NCI-H526 (cell line): ENCODE measurements at places on chromosomes 7 and 10.

DNA sequence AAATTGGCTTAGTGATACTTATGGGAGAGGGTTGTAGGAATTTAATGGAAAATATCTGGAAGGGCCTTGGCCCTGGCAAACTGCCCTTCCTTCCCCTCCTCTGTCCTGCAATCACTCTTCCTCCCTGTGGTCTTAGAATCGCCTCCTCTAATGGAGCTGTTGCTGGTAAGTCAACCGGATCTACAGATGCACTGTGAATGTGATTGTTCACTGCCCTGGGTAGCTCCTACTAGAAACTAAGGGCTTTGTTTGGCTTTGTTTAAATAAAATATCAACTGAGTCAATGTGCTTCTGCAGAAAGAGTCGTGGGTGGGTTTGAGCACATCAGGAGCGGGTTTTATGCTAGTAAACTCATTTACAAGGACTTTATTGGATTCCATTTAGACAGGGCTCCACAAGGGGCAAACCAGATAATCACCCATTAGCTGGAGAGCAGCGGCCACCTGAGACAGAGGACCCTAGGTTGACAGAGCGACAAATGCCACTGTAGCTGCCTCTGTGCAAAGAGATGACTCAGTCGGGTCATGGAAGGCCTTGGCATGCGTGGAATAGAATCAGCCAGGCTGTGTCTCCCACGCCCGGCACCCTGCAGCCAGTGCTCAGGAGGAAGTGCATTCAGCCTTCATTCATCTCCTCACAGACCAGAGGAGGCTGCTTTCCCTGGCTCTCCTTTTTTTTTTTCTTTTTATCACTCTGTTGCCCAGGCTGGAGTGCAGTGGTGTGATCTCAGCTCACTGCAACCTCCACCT is 97.9 kb downstream of the GAD2 start:
- DNase-seq, result no peak

DNA sequence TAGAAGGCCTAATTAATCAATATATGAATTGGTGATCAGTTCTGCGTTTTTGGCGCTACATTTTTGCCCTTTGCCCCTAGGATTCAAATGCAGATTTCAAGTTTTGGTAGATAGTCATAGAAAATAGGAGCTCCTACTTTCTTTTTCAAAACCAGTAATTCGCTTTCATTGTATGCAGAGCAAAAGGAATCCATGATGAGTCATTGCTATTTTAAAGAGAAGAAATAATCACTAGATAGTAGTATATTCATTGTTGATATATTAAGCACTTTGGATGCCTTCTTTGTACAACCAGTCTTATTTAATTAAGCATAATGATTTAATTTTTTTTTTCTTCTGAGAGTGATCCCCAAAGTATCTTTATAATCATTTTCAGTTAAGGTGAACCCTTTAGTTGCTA is 50.3 kb downstream of the CSTF2T start:
- no peak for DNase-seq

DNA sequence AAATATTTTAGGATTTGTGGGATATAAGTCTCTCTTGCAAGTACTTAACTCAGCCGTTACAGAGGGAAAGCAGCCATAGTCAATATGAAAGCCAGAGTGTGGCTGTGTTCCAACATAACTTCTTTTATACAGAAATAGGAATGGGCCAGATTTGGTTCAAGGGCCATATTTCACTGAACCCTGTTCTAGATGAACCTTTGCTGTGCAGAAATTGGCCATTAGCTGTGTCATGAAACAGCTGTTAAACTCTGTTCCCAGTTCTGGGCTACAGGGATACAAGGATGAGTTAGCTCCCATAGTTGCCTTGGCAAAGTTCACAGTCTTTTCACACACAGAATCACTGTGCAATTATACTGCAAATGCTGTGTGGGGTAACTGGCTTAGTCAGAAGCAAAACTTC is 213.9 kb upstream of the LRRN3 start:
- DNase-seq, result no peak

DNA sequence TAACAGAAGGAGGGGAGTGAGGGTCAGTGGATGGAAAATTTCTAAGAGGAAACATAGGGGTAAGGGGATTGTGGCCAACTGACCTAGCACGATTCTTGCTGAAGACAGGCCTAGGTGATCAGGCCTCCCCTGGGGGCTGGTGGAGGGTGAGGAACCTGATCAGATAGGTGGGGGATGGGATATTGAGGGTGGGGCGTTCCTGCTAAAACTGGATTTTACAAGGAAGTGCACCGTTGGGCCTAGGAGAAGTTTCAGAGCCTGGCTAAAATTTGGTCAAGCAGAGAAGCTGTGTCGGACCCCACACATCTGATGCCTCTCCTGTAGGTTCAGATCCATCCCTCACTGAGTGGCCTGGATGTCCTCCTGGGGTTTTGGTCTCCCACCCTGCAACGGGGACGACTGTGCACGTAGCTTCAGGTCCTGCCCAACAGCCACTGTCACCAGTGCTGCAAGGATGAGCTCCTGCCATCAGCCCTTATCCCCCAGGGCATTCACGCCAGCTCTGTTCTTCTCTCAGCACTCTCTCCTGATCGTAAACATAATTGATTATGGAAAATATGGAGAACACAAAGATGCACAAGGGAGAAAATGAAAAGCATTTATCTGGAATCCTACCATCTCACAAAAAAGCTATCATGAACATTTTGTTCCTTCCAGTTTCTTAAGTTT is 89.9 kb downstream of the ADCY1 start:
- no peak for DNase-seq

GRCh38 chr7:26919906-26920493 is 55.6 kb upstream of the SKAP2 start:
- DNase-seq, result peak; percentile 94

DNA sequence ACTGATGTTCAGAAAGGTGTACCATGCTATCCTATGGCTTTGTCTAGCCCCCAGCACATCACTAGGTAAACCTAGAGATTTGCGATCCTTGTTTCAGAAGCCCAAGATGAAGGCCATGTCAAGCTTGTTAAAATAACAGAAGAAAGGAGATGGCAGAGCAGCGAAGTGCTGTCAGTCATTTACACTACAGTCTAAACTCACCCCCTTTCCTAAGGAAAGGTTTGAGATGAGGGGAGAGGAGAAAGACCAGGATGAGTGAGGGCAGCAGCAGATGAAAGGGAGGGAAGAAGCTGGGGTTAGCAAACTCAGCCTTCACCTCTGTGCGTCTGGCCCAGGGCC is 74.8 kb downstream of the PROSER2 start:
- DNase-seq, result no peak

- no peak for DNase-seq
Measured at GRCh38 chr10:62831346-62831745, 15.2 kb upstream of the EGR2 start.

DNA sequence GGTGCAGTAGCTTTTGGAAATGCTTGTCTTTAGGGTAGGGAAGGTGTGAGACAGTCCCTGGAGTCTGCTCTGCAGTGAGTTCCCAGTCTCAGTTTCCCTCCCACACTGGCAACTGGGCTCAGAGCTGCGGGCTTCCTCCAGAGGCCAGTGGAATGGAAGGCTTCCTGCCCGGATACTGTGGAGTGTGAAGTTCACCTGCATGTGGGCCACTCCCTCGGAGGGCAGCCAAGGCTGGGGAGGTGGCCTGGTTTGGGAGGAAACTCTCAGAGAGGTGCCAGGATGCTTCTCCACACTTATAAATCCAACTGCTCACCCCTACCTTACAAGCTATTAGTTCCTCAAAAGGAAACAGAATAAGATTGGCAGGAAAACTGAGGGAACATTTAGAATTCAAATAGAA is 18.1 kb upstream of the UBE2H start:
- no peak for DNase-seq

GRCh38 chr7:54260941-54261371 is 281.2 kb upstream of the VSTM2A start:
- DNase-seq, result no peak

- DNase-seq, result no peak
Measured at GRCh38 chr7:24115661-24116060, 168.3 kb upstream of the NPY start.

GRCh38 chr10:21849607-21850006 is 153.9 kb downstream of the DNAJC1 start:
- no peak for DNase-seq

- no peak for DNase-seq
Measured at GRCh38 chr7:45203936-45204445, 46.4 kb downstream of the RAMP3 start.

- DNase-seq, result no peak
Measured at GRCh38 chr7:100584054-100584682, 1.8 kb downstream of the LRCH4 start.

- peak; percentile 42 for DNase-seq
Measured at GRCh38 chr10:127243490-127244272, 47.3 kb upstream of the INSYN2A start.

- DNase-seq, result no peak
Measured at GRCh38 chr10:69005704-69006485, 17.3 kb downstream of the KIFBP start.

GRCh38 chr10:79995979-79996634 is 47.2 kb upstream of the SFTPD start:
- no peak for DNase-seq

GRCh38 chr10:108411894-108412293 is 1247.4 kb upstream of the SORCS1 start:
- DNase-seq, result no peak

DNA sequence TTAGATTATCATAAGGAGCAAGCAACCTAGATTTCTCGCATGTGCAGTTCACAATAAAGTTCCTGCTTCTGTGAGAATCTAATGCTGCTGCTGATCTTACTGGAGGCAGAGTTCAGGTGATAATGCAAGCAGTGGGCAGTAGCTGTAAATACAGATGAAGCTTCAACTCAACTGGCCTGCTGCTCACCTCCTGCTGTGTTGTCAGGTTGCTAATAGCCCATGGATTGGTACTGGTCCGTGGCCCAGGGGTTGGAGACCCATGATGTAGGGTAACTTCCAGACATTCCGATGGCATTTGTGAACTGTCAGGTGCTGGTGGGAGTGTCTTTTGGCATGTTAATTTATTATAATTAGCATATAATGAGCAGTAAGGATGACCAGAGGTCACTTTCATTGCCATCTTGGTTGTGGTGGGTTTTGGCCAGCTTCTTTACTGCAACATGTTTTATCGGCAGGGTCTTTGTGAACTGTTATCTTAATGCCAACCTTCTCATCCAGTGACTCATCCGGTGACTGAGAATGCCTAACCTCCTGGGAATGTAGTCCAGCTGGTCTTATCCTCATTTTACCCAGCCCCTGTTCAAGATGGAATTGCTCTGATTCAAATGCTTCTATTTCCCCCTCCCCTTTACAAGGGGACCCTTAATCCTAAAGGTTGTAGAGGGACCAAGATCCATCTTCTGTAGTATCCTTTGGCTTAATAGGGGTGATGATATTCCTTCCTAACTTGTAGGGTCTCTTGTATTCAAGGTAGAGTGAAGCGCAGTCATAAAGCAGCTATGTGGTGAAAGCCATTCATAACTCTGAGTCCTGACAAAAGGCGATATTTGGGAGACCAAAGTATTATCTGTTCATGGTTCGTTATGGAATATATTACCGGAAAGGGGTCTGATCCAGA is 165.8 kb downstream of the CCSER2 start:
- DNase-seq, result no peak

DNA sequence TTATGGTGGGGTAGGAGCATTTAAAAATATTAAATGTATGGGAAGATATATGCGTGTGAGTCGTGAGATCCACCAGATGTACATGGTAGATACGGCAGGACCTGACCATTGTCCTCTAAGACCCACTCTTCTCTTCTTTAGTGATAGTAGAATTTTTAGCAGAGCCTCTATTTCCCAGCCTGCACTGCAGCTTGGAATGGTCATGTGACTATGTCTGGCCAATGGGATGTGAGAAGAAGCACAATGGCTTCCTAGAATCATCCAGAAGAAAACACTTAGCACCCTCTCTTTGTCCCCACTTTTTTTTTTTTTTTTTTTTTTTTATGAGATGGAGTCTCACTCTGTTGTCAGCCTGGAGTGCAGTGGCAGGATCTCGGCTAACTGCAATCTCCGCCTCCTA is 86.6 kb upstream of the CYTH3 start:
- no peak for DNase-seq

- no peak for DNase-seq
Measured at GRCh38 chr10:69287181-69287580, 8.9 kb downstream of the HK1 start.

DNA sequence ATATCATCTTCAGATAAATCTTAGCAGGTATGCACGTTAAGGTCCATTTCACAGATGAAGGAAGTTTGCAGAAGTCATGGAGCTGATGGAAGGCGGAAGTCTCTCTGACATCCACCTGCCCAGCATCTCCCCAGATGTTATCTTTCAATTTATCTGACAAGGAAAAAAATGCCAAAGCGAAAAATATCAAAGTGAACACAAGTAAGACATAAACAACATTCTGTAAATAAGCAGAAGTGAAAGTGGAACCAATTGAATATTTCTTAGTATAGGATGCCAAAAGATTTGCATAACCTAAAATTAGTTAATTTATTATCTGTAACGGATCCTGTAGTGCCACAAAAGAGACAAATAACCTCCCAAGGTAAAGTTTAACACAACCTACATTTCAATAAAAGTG is 73.6 kb upstream of the NEBL start:
- DNase-seq, result no peak

DNA sequence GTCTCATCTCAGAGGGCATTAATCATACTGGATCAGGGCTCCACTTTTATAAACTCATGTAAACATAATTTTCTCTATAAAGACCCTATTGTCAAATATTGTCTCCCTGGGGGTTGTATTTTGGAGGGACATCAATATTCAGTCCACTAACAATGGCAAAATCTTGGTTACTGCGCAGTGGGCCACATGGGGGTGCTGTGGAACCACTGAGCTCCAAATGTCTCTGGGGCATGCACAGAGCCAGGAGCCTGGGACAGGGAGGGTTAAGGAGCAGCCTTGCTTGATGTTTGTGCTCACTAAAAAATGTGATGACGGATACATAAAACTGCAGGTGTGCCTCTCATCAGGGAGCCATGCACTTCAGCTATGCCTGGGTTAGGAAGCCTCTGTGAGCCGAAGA is 62.1 kb upstream of the PRSS58 start:
- DNase-seq, result no peak

DNA sequence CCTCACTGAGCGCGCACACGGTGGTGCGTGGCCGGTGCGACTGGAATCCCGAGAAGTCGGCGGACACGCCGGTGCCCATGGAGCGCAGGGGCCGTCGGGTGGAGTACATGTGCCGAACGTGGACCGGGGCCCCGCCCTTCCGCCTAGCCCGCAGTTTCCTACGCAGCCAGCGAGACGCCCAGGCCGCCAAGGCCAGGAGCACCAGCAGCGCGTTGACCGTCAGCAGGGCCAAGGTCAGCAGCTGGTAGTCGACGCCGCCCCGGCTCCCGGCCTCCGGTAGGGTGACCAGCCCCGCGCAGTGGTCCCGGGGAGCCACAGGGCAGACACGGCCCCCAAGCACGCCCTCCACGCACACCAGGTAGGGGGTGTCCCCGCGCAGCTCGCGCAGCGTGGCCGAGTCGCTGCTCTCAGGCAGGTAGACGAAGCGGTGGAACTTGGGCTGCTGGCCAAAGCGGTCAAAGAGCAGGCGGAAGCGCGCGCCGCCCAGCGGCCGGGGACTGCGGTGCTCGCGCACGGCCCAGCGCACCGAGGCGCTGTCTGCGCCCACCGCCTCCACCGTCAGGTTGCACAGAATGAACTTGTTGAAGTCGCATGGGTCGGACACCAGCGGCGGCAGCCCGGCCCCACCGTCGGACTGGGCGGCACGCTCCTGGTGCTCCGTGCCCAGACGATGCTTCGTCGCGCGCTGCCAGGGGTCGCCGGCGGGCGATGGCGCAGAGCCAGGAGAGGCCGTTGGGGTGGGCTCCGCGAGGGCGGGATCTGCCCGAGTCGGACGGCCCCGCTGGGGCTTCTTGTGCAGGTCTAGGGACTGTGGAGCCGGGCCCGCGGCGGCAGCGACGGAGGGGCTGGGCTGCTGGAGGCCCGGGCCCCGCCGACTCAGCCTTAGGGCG is 2.2 kb downstream of the TRIL start:
- DNase-seq, result peak; percentile 87
